ENCODE measurements at places on chromosomes 6 and 20. TPM values are rescaled to one million over a fixed set of nuclear protein-coding genes. Genes with fewer than 3 reads are reported as not detected.
A peak's percentile ranks its signal among the peaks of the same experiment; 100 is the strongest.

- H3K4me3 ChIP-seq, result peak overlapping the region; percentile 21
- no peaks in the 10 kb centered on the region for H3K36me3 ChIP-seq
- H3K4me1 ChIP-seq, result no peaks in the 10 kb centered on the region
- DNase-seq, result peak; percentile 97
- no peaks in the 10 kb centered on the region for H3K27me3 ChIP-seq
Observed at GRCh38 chr6:44237021-44237812, 9.7 kb upstream of the HSP90AB1 start.

DNA sequence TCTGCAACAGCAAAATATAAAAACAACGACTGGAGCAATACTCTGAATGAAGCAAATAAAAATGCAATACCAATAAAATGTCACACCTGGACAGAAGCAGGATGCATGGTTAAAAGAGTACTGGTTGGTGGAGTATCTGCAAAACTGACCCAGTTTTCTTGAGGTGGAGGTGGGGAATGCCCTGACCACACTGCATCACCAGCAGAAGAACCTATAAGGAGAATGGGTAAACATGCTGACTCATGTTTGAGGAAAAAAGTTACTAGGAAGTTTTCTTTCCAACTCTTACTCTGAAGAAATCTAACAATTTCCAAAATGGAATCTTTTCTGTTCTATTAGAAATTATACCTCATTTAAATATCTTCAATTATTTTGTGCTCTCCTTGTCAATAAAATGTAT is 43.6 kb downstream of the REPS1 start:
- peaks cover 3% of the 10 kb centered on the region for H3K4me1 ChIP-seq
- H3K27me3 ChIP-seq, result no peaks in the 10 kb centered on the region
- H3K36me3 ChIP-seq, result no peaks in the 10 kb centered on the region
- no peak for DNase-seq
- H3K4me3 ChIP-seq, result no peak overlapping the region
- H3K27ac ChIP-seq, result no peak overlapping the region

- no peaks in the 10 kb centered on the region for H3K4me1 ChIP-seq
- H3K27ac ChIP-seq, result no peak overlapping the region
- H3K27me3 ChIP-seq, result no peaks in the 10 kb centered on the region
- peaks cover 7% of the 10 kb centered on the region for H3K36me3 ChIP-seq
- DNase-seq, result no peak
Observed at GRCh38 chr20:2485661-2486060, 15.1 kb upstream of the SNRPB start.

DNA sequence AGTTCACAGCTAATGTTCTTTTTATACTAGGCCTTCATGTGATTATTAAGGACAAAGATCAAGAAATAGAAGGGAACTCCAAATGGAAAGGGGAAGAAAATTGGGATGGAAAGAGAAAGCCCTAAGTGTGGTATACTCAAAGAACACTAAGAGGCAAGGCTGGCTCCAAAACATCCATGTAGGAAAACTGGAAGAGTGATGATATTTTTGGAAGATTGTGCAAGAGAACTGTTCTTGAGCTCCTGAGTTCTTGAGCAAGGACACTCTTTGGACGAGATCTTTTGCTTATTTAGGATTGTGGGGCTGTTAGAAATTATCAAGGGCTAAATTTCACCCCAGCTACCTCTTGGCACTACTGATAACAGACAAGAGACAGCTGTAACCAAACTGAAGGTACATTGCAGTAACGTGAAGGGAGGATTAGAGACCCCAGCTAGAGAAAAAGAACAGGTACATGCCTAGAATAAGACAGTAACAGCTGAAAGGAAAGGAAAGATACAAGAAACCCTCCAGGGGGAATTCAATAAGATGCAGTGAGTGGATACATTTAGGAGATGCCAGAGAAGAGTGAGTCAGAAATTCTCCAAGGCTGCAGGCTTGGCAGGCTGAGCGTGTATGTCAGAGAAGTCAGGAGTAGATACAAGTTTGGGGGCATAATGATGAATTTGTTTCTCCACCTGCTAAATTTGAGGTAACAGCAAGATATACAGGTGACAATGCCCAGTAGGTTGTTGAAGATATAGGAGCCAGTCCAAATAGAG is 69.7 kb downstream of the CBLN4 start:
- H3K4me3 ChIP-seq, result no peak overlapping the region
- DNase-seq, result no peak
- no peaks in the 10 kb centered on the region for H3K36me3 ChIP-seq
- no peaks in the 10 kb centered on the region for H3K4me1 ChIP-seq
- H3K27ac ChIP-seq, result no peak overlapping the region

DNA sequence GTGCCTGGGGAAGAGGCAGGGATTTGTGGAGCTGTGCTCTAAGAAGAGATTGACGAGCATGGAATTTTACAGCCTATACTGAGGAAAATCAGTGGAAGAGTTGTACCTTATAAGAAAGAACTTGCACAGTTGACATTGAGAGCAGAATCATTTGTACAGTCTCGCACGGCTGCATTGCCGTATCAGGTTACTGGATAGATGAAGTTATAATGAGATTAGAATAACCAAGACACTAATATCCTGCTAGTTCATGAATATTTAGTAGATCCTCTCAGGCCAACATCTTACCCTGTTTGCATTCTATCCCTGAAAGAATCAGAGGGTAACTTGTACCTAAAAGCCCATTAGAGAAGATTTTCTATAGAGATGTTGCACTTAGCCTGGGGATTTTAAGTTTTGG is 447.1 kb downstream of the PREX1 start:
- H3K36me3 ChIP-seq, result no peaks in the 10 kb centered on the region
- no peak overlapping the region for H3K4me3 ChIP-seq
- no peaks in the 10 kb centered on the region for H3K4me1 ChIP-seq
- no peak for DNase-seq
- no peak overlapping the region for H3K27ac ChIP-seq
- no peaks in the 10 kb centered on the region for H3K27me3 ChIP-seq

DNA sequence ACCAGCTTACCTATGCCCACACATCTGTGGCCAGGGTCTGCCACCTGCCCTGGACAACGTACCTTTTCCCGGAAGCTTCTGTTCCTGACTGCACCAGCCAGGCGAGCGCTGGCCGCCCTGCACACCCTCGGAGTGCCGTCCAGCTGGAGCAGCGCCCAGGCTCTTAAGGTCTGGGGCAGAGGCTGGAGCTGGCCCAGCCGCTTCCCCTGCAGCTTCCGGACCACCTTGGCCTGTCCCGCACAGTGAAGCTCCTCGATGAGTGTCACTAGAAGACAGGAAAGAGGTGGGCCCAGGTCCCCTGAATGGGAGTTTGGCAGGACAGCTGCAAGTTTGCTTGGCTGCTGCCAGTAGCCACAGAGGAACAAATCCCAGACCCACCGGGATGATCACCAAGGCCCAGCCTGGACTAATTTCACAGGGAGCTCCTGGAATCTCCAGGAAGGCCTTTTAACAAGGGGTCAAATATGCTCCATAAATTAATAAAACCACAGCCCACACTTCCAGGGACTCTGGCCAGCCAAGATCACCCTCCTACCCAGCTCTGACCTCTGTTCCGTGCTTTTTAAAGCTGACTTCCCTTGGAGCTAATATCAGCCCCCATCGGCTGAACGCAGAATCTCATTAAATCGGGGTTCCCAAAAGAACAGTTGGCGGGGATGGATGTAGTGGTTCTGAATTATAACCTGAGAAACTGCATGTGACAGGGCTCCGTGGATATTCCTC is 82.3 kb downstream of the PTPN1 start:
- H3K27ac ChIP-seq, result no peak overlapping the region
- H3K4me3 ChIP-seq, result no peak overlapping the region
- H3K36me3 ChIP-seq, result no peaks in the 10 kb centered on the region
- DNase-seq, result no peak

- H3K27ac ChIP-seq, result no peak overlapping the region
- H3K27me3 ChIP-seq, result no peaks in the 10 kb centered on the region
- no peaks in the 10 kb centered on the region for H3K36me3 ChIP-seq
- H3K4me3 ChIP-seq, result no peak overlapping the region
- no peaks in the 10 kb centered on the region for H3K4me1 ChIP-seq
Observed at GRCh38 chr6:93523365-93523764, 104.0 kb upstream of the EPHA7 start.

DNA sequence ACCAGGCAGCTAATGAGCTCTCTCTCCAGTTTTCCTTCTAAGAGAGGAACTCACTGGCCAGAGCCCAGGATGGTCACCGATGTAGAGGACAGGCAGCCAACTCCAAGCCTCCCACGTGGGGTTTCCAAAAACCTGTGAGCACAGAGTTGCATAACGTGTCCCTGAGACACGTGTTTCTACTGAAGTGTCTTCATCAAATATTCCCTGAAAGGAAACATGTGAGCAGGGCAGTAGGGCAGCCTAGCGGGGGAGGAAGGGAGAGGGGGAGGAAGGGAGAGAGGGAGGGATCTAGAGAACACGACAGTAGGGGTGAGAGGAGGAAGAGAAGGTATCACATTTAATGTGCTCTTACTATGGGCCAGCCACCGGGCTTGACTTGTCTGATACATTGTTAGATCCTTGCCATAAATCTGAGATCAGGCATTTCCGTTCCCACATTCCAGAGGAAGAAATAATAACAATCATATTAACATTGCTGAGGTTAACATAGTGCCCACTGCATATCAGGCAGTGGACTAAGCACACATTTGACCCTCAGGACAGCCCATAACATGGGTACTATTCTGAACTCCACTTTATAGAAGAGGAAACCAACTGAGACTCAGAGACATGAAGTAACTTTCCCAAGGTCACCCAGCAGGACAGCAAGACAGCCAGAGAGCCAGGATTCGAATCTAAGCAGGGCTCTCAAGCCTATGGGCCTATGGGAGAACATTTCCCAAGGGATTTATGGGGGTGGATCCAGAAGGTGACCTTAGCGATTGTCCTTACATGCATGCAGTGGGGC is 4.5 kb upstream of the SYS1 start:
- H3K4me1 ChIP-seq, result no peaks in the 10 kb centered on the region
- peak overlapping the region; percentile 31 for H3K27ac ChIP-seq
- no peak overlapping the region for H3K4me3 ChIP-seq
- H3K27me3 ChIP-seq, result no peaks in the 10 kb centered on the region
- H3K36me3 ChIP-seq, result no peaks in the 10 kb centered on the region
- peak; percentile 86 for DNase-seq

DNA sequence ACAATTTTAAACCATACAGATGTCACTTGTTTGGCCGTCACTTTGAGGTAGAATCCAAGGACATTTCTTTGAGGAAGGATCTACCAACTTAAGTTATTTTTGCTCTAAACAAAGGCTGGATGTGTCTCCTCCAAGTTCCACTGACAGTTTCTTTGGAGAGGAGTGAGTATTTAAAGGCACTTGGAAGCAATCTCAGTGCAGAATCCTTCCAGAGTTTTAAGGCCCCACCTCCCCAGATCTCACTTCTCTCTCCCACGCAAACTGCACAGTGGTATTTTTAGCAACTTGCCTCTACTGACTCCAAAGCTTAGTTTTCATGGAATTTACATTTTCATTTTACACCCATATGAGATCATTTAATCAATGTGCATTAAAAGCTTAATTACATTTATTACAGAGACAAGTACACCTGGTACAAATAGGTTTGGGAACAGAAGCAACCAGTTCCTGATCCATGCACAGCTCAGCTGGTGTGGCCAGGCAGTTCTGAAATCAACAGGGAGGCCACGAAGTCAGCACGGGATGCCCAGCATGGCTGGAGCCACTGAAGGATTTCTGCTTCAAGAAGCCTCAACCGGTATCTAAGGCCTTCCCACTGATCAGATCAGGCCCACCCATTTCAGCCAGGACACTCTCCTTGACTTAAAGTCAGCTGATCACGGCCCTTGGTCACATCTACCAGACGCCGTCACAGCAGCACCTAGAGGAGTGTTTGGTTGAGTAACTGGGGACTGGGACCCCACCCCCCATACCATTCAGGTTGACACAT is 109.8 kb downstream of the SYCP2 start:
- no peak for DNase-seq
- no peak overlapping the region for H3K4me3 ChIP-seq
- no peaks in the 10 kb centered on the region for H3K27me3 ChIP-seq
- H3K4me1 ChIP-seq, result no peaks in the 10 kb centered on the region
- H3K27ac ChIP-seq, result no peak overlapping the region
- no peaks in the 10 kb centered on the region for H3K36me3 ChIP-seq

DNA sequence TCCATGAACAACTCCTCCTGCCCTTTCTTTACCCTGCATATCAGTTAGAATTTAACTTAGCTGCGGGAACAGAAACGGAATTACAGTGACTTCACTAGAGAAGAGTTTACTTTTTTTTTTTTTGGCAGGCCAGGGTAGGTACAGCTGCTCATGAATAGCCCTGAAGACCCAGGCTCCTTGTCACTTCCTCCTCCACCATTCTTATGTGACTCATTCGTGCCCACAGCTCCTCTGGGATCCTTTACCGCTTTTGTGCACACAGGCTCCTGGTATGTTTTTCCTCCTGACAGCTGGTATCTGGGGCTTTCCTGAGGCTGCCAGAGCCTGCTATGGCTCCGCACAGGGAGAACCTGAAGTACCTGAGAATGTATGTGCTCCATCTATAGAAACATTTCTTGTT is 3.9 kb upstream of the KCNS1 start:
- H3K27me3 ChIP-seq, result no peaks in the 10 kb centered on the region
- H3K4me3 ChIP-seq, result no peak overlapping the region
- H3K4me1 ChIP-seq, result no peaks in the 10 kb centered on the region
- H3K36me3 ChIP-seq, result no peaks in the 10 kb centered on the region
- H3K27ac ChIP-seq, result no peak overlapping the region

GRCh38 chr20:45781391-45781931 is 10.2 kb downstream of the WFDC3 start:
- H3K4me3 ChIP-seq, result no peak overlapping the region
- no peaks in the 10 kb centered on the region for H3K27me3 ChIP-seq
- H3K27ac ChIP-seq, result peak overlapping the region; percentile 69
- H3K4me1 ChIP-seq, result peaks cover 5% of the 10 kb centered on the region
- no peaks in the 10 kb centered on the region for H3K36me3 ChIP-seq

GRCh38 chr20:35511814-35512420 is 17.5 kb downstream of the C20orf173 start:
- H3K27ac ChIP-seq, result no peak overlapping the region
- H3K36me3 ChIP-seq, result no peaks in the 10 kb centered on the region
- no peak for DNase-seq
- H3K4me3 ChIP-seq, result no peak overlapping the region

- no peaks in the 10 kb centered on the region for H3K4me1 ChIP-seq
- no peaks in the 10 kb centered on the region for H3K36me3 ChIP-seq
- no peak overlapping the region for H3K4me3 ChIP-seq
- no peaks in the 10 kb centered on the region for H3K27me3 ChIP-seq
Observed at GRCh38 chr6:155040901-155041650, 46.0 kb downstream of the TIAM2 start.

- no peaks in the 10 kb centered on the region for H3K27me3 ChIP-seq
- H3K4me1 ChIP-seq, result no peaks in the 10 kb centered on the region
- H3K4me3 ChIP-seq, result no peak overlapping the region
- DNase-seq, result no peak
Observed at GRCh38 chr6:27669624-27670301, 196.9 kb upstream of the ZNF184 start.

GRCh38 chr6:3305831-3306230 is 47.1 kb downstream of the PSMG4 start:
- DNase-seq, result peak; percentile 13

The TGM2 gene
- 449 TPM for total RNA-seq

The LY6G6F gene
- not detected for total RNA-seq

The SLC26A8 gene
- total RNA-seq, result 0.33 TPM

The GPANK1 gene
- total RNA-seq, result 10.9 TPM

The RNF144B gene
- total RNA-seq, result 24.2 TPM

The TNFAIP3 gene
- 22.0 TPM for total RNA-seq

The EBF4 gene
- 19.9 TPM for total RNA-seq

The KIF25 gene
- 0.72 TPM for total RNA-seq

The SLC2A10 gene
- 13.9 TPM for total RNA-seq

The SLC4A11 gene
- 0.63 TPM for total RNA-seq

The NOX3 gene
- total RNA-seq, result not detected
